Cortex of kidney (tissue), 1 donor: ENCODE measurements at places on chromosomes 16 and 17.

GRCh38 chr17:71330099-71330375 lies 790.8 kb upstream of the SOX9 start:
- no peak for DNase-seq

DNA sequence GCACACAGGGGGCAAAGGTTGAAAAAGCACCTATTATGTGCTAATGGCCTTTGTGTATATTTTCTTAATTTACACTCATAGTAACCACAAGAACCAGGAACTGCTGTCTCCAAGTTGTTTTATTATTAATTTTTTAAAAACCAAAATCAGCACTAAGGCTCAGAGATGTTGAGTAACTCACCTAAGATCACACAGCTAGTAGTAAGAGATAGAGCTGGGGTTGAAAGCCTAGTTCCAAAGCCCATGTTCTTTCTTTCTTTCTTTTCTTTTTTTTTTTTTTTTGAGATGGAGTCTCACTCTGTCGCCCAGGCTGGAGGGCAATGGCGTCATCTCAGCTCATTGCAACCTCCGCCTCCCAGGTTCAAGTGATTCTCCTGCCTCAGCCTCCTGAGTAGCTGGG lies 75.3 kb downstream of the SDK2 start:
- DNase-seq = no peak

DNA sequence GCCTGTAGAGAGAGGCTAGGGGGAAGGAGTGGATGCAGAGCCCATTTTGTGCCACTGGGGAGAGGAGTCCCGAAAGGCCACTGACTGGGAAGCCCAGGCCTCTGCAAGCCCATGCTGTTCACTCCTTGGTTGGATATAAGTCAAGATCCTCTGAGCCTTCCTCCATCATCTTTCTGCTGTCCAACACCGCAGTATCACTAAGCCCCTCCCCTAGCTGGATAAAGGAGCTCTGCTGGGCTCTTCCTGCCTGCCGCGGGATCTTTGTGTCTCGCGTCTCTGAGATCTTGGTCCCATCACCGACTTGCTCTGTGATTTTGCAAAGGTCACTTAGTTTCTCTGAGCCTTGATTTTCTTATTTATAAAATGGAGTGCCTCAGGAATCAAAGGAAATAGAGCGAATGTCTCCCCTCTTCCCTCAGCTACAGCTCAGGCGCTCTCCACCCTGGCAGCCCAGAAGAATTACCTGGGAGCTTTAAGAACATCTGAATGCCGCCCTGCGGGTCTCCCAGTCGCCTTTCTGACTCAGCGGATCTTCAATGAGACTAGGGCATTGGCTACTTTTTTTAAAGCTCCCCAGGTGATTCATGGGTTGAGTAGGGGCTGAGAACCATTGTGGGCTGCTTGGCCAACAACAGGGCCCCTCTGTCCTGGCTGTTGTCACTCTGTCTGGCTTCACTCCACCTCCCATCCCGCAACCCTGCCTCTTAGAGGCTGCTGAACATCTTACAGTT lies 25.2 kb upstream of the TMEM220 start:
- DNase-seq = no peak

GRCh38 chr16:86359571-86359970 lies 150.8 kb upstream of the FOXF1 start:
- DNase-seq = no peak

GRCh38 chr16:86886651-86887050 lies 308.3 kb downstream of the FOXL1 start:
- DNase-seq = no peak

- no peak for DNase-seq
These were observed 25.2 kb downstream of the CD300A start for GRCh38 chr17:74491626-74492025.

- DNase-seq = no peak
These were observed 105.6 kb upstream of the TOM1L1 start for GRCh38 chr17:54795046-54795445.

- no peak for DNase-seq
These were observed 293.3 kb downstream of the CEP112 start for GRCh38 chr17:65898651-65899050.

GRCh38 chr17:47197821-47198220 lies 8.7 kb upstream of the CDC27 start:
- DNase-seq = no peak

DNA sequence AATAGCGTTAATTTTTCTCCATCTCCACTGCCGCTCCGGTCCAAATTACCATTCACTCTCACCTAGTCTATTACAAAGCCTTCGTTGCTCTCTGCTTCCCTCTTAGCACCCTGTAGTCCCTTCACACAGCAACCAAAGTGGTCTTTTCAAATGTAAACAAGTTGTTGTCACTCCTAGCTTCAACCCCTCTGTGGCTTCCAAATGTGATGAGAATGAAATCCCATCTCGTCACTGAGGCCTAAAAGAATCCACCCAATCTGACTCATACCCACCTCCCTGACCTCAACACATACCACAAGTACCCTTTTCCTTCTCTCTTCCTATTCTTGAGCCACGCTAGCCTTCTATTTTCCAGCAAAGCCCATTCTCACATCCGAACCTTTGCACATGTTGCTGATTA lies 2.2 kb upstream of the PELP1 start:
- no peak for DNase-seq

DNA sequence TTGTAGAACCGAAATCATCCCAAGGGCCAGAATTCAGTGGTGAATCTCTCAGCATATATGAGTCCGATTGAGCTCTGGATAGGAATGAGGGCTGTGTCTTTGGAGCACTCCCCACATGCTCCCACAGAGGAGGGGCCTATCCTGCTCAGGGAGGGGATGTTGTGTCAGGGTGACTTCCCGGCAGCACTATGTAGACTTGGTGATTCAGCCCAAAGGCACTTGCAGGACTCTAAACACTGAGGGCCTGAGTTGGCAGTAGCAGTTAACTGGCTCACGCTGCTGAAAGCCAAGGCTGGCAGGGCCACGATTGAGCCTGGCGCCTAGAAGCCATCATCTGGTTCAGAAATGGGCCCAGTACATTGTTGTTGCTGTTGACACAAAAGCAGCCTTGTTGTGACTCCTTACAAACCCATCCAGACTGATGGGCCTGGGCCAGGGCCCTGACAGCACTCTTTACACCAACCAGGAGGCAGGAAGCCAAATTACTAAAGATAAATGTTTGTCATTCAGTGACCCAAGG lies 31.9 kb downstream of the NMT1 start:
- DNase-seq = no peak

DNA sequence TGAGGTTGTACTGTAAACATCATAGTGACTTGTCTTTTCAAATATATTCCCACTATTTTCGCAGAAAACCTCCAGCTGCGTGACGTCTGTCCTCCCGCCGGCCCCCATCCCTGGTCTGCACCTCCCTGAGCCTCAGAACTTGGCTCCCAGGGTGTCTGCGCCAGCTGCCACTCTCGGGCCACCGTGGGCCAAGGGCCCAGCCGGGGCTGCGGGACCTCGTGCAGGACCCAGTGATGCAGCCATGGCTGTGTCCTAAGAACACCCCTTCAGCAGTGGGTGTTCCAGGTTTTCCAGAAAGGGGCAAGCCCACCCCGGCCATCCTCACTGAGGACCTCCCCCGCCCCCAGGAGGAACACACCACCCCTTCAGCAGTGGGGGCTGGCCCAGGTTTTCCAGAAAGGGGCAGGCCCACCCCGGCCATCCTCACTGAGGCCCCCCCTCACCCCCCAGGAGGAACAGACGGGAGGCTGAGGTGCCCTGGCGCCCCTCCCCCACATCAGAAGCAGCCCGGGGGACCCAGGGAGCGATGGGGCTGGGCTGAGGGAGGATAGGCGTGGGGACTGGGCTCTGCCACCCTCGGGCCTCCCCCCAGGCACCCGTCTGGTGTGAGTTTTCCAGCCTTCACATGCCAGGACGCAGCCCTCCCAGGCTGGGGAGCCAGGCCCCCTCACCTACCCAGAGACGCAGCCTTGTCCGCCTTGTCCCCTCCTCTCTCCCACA lies 12.2 kb upstream of the ZFPM1 start:
- no peak for DNase-seq

GRCh38 chr17:63445571-63445953 lies 544 bp downstream of the CYB561 start:
- DNase-seq = no peak

- no peak for DNase-seq
These were observed 18.7 kb upstream of the CCL2 start for GRCh38 chr17:34236281-34236892.

DNA sequence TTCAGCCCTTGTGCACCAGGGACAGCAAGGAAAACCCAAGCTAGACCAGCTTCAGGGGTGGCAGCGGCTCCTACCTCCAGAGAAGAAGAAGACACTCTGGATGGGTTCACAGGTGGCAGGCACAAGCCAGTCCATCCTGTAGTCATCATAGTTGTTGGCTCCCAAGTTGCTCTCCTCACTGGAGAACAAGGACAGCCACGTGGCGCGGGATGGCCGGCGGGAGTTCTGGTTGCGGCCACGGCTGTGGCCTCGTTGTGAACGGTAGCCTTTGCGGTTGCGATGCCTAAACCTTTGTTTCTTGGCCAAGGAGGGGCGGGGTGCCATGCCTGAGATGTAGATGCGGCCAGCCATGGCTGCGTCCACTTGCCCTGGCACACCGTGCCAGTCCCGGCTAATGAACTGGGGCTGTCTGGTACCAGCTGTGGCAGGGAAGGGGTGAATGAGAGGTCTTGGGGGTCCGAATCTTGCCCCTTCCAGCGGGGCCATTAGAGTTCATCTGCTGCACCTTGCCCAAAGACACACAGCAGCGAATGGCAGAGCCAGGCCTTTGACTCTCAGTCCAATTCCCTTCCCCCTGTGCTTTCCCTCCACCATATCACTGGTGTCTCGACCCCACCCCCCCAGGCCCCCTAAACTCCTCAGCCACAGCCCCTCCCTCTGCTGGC lies 2.3 kb downstream of the VTN start:
- DNase-seq = no peak

DNA sequence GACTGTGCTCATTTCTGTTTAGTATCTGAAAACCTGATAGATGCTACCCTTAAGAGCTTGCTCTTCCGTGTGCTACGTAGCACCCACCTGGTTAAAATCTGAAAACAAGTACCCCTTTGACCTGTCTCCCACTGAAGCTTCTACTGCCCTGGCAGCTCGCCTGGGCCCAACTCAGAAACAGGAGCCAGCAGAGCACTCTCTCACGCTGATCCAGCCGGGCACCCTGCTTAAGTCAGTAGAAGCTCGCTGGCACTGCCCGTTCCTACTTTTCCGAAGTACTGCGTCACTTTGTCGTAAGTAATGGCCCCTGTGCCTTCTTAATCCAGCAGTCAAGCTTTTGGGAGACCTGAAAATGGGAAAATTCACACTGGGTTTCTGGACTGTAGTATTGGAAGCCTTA lies 18.9 kb downstream of the NTAN1 start:
- no peak for DNase-seq

DNA sequence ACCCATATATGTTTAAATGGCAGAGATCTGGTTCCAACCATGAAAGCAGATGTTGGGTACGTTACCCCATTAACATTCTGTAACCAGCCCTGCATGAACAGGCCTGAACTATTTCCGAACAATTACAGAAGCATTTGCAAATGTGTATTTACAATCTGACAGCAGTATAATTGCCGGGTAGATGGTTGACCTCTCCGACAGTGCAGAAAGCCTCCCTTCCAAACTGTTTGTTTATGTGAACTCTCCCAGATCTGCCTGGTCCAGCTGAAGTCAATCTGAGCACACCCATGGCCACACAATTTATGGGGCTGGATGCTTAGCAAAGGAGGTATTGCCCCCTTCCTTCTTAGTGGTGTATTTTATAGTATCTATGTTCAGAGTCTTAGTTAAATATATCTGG lies 21.8 kb downstream of the NUDT7 start:
- no peak for DNase-seq

DNA sequence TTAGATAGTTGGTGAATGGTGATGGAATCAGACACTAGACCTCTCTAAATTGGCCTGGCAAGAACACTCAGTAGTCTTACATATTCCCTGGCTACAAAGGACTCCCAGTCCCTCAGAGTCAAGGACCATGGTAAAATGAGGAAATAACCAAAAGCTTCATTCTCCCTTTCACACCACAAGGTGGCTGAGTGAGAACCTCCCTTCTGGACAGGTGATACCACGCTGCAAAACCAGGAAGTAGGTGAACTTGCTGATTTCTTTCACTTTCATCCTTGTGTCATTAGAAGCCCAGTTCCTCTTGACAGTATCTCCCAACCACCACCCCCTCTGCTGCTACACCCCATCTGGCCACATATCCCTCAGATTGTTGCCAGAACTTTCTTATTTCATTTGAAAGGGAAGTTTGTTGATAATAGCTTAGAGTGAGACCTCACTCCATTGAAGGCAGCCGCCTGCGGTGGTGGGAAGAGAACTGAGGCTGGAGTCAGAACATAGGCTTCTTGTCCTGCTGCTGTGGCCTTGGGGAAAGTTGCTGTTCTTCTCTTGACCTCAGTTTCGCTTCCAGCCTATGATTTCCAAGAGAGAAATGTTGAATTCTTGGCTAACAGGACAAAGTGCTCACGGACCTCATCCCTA lies 290.6 kb upstream of the CCL2 start:
- no peak for DNase-seq

- DNase-seq = no peak
These were observed 4.9 kb upstream of the ANKFN1 start for GRCh38 chr17:56148333-56148732.

DNA sequence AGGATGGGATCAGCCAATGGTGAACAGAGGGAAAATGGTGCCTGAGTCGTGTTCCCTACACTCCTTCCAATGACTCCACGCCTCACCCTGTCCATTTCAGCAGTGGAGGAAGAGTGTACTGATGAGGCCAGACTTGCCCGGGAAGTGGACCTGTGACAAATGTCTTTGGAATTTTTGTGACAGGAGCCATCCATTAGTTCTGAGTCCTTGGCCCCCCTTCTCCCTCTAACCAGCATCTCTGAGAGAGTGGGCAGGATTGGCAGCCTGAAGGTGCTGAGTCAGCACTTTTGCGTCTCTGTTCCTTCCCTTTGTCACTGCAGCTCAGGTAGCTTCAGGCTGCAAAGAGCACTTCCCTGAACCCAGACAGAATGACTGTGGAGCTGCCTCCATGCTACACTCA lies 30.8 kb downstream of the BEAN1 start:
- no peak for DNase-seq

DNA sequence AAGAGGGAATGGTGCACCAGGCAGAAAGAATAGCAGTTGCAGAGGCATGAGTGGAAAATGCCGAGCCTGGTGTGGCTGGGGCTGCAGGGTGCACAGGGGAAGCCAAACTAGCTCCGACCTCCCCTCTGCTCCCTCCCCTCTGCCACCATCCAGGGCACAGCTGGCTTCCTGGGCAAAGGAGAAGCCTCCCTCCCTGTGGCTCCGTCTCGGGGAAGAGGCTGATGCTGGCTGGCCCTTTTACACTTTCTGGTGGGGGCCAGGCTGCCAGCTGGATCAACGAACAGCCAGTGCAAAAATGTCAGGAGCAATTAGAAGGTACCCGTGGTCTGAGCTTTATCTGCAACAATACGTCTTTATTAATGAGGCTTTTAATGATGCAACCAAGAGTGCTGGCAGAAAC lies 37.1 kb upstream of the KCNJ12 start:
- no peak for DNase-seq

- DNase-seq = no peak
These were observed 49.6 kb upstream of the SIAH1 start for GRCh38 chr16:48434653-48435317.

DNA sequence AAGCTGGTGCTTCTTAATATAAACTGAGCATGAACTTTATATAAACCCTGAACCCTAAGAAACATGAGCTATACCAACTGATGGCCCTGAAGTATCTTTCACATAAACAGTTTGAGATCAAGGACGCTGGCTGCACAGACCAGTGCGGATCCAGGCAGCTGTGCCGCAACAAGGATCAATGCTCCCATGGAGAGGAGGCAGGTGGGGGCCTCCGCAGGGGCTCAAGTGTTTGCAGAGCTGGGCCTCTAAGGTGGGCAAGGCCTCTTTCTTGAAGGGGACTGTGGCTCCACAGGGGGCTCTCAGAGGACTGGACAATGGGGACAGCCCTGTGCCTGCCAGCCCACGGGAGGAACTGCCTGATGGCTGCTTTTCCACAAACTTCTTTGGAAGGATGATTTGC lies 46.0 kb downstream of the NDEL1 start:
- DNase-seq = no peak
